ENCODE measurements at places on chromosomes 6 and 20. TPM values are rescaled to one million over a fixed set of nuclear protein-coding genes. Genes with fewer than 3 reads are reported as not detected.

Gene LY6G6C
- 2.4 TPM for polyA plus RNA-seq

Gene QKI
- polyA plus RNA-seq: 82.8 TPM

Gene SNAI1
- not detected for polyA plus RNA-seq

Gene TINAG
- not detected for polyA plus RNA-seq

Gene C20orf202
- polyA plus RNA-seq: not detected

Gene PLAGL2
- polyA plus RNA-seq: 4.2 TPM

Gene TFEB
- 3.0 TPM for polyA plus RNA-seq

Gene CCN6
- 0.90 TPM for polyA plus RNA-seq

Gene GPLD1
- polyA plus RNA-seq: 0.01 TPM

Gene ZNF831
- polyA plus RNA-seq: not detected

DNA sequence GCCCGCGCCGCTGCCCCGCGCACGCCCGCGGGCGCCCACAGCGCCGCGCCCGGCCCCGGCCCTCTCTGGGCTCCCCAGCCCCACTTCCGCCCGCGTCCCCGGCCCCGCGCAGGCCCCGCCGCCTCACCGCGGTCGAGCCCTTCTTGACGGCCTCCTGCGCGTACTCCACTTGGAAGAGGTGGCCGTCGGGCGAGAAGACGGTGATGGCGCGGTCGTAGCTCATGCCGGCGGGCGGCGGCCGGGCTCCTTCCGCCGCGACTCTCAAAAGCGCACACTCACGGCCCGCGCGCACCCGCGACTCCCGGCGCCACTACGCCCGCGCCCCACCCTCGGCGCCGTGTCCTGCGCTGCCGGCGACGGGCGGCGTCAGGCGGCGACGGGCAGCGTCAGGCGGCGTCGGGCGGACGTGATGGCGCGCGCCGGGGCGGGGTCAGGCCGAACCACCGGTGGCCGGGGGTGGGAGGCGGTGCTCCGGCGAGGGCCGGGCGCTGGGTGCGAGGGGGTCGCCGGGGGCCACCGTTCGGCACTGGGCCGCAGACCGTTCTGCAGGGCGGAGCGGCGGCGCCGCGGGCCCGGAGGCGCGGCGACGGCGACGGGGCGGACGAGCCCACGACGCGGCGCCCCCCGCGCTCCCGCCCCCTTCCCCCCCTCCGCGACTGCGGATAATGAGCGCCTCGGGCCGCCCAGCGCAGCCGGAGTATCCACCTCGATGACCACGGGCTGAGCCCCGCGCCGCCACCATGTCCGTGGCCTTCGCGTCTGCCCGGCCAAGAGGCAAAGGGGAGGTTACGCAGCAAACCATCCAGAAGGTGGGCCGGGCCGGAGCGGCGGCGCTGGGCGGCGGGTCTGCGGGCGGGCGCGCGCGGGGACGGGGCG, at the start of the genes PSMA7 and SS18L1:
Gene PSMA7, minus strand, starts transcription at position 314 of the 876 bp plus-strand sequence. Its CDS starts 91 bp downstream, at position 223.
Gene SS18L1, plus strand, starts transcription at position 689 of the 876 bp plus-strand sequence. Its CDS starts 52 bp downstream, at position 741.
- DNase-seq: no peak
- H3K27me3 ChIP-seq: no peaks in the 10 kb centered on the region
- H3K36me3 ChIP-seq: peaks cover 30% of the 10 kb centered on the region
- peak within 1 kb of the TSS; percentile 91 for H3K4me3 ChIP-seq
- peaks cover 20% of the 10 kb centered on the region for H3K4me1 ChIP-seq

GRCh38 chr20:1810572-1810925, 84.7 kb upstream of the SIRPA start:
- H3K4me3 ChIP-seq: no peak overlapping the region
- peak overlapping the region; percentile 92 for H3K27ac ChIP-seq
- no peaks in the 10 kb centered on the region for H3K36me3 ChIP-seq
- no peaks in the 10 kb centered on the region for H3K27me3 ChIP-seq
- H3K4me1 ChIP-seq: peaks cover 77% of the 10 kb centered on the region
- DNase-seq: no peak

DNA sequence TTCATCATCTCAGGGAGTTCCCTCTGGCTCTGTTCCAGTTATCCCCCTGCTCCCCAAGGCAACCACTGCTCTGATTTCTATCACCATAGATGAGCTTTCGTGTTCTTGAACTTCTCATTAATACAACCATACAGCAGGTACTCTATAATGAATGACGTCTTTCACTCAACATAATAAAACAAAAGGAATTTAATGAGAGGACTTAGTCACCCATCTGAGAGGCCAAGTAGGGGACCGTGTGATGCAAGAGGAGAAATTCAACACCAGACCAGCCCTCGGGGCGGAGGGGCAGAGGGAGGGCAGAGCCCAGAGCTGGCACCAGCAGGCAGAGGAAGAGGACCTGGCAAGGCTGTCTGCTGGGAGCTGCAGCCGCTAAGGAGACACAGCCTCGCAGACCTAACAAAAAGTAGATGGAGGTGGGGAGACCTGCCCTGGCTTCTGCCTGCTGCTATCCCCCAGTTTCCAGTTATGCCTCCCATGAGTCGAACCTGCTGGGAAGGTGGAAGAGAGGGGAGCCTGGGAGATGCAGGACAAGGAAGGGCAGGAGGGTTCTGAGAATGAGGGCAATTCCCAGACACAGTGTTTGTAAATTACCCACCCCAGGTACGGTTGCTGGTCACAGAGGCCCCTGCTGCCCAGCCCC, 13.8 kb downstream of the CCN5 start:
- no peak overlapping the region for H3K4me3 ChIP-seq
- H3K27ac ChIP-seq: peak overlapping the region; percentile 30
- H3K36me3 ChIP-seq: no peaks in the 10 kb centered on the region
- peak; percentile 72 for DNase-seq
- H3K4me1 ChIP-seq: peaks cover 35% of the 10 kb centered on the region

DNA sequence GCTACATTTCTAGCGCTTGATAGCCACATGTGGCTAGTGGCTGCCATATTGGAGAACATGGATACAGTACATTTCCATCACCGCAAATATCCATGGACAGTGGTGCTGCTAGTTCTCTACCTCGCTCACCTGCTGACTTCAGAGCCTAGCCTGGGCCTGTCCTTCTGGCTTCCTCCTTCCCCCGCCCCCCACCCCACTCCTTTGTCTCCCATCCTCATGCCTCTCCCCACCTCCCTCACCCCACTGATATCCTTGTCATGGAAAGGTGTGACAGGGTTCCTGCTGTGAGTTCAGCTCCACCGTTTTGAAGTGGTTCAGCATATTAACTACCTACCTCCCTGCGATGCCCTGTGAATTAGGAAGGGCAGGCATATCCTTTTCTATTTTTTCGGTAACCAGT, 14.2 kb downstream of the NKX2-2 start:
- H3K4me3 ChIP-seq: no peak overlapping the region
- H3K36me3 ChIP-seq: no peaks in the 10 kb centered on the region
- no peak for DNase-seq
- H3K27me3 ChIP-seq: peaks cover 5% of the 10 kb centered on the region
- no peak overlapping the region for H3K27ac ChIP-seq

DNA sequence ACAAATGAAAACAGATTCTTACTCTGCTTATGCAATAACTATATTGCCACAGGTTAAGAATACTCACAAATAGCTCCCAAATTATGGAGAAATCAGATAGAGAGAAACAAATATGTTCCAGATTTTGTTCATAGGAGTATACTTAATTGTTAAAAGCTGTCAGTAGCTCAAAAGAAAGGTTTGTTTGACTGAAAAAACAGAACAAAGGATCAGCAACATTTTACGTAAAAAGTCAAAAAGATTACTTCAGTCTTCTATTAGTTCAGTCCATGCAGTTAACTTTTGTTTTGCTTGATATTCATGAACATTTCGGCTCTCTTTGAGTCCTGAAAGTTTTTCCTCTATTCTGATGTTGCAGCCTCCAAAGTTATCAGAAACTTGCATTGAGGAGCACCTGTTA, 13.4 kb upstream of the NANP start:
- no peak overlapping the region for H3K27ac ChIP-seq
- no peak overlapping the region for H3K4me3 ChIP-seq
- H3K4me1 ChIP-seq: peaks cover 14% of the 10 kb centered on the region
- H3K36me3 ChIP-seq: no peaks in the 10 kb centered on the region

DNA sequence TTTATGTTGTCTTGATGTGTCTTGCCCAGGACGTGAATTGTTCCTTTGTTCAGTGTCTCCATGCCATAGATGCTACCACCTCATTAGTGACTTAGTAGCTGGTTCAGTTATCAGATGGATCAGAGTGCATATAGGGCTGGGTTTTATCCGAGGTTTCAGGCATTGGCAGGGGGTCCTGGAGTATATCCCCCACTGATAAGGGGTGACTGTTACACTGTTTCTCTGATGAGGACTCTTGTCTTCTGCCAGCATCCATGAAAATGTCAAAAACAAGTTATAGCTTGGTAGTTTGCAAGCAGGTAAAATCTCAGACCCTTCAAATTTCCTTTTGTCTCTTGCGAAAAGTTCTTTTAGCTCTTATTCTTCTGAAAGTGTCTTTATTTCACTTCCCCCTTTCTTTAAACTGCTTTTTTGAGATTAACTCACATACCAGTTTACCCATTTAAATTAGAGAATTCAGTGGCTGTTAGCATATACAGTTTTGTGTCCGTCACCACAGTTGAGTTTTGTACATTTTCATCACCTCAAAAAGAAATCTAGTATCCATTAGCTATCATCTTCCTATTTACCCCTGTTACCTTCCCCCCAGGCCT, 109.2 kb downstream of the CDYL start:
- H3K27ac ChIP-seq: no peak overlapping the region
- H3K36me3 ChIP-seq: no peaks in the 10 kb centered on the region
- no peak for DNase-seq

- peak overlapping the region; percentile 27 for H3K27ac ChIP-seq
- H3K4me3 ChIP-seq: no peak overlapping the region
- no peaks in the 10 kb centered on the region for H3K36me3 ChIP-seq
- peak; percentile 84 for DNase-seq
- peaks cover 15% of the 10 kb centered on the region for H3K4me1 ChIP-seq
- H3K27me3 ChIP-seq: no peaks in the 10 kb centered on the region
Observed at GRCh38 chr20:45088247-45088646, 12.7 kb downstream of the KCNS1 start.

GRCh38 chr6:42783876-42784642, 2.2 kb downstream of the BICRAL start:
- no peak for DNase-seq
- H3K27ac ChIP-seq: peak overlapping the region; percentile 95
- peak overlapping the region; percentile 85 for H3K4me3 ChIP-seq

GRCh38 chr20:43949741-43950618, 35.3 kb downstream of the TOX2 start:
- H3K4me1 ChIP-seq: peaks cover 20% of the 10 kb centered on the region
- H3K27me3 ChIP-seq: peaks cover 8% of the 10 kb centered on the region
- no peak overlapping the region for H3K27ac ChIP-seq
- no peak overlapping the region for H3K4me3 ChIP-seq
- no peak for DNase-seq

DNA sequence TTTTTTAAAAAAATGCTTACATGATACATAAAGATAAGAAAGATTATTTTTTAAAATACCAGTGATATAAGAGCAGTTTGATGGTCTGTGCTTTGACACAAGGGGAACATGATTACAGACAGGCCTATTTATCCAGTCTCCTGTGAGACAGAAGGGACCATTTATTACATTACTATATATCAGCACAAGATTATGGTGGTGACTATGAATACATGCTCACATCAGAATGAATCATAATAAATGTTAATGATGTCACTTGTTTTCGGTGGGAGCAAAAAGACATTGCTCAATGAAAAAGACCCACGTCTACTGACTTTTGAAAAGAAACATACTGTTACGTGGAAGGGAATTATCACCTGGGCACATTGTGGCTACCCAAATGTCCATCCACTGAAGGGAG, 455.1 kb downstream of the CDC5L start:
- no peak overlapping the region for H3K27ac ChIP-seq
- H3K36me3 ChIP-seq: no peaks in the 10 kb centered on the region
- H3K4me1 ChIP-seq: no peaks in the 10 kb centered on the region
- no peaks in the 10 kb centered on the region for H3K27me3 ChIP-seq
- H3K4me3 ChIP-seq: no peak overlapping the region
- no peak for DNase-seq

DNA sequence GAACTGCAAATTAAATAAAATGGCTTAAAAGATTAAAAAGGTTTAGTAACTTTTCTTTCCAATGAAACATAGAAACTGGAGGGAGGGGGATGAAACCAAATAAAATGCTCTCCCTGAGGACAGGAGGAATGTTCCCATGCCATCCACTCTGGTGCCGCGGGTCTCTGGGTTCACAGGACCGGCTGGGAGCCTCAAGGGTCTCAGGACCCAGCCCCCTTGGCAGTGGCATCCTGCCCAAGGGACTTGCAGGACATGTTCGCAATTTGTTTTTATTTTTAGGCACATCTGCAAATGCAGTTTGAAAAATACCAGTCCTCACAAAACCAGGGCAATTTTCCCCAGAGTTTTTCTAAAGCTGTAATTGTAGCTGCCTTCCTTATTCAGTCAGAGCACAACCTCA, 7.5 kb downstream of the BEND3 start:
- H3K27me3 ChIP-seq: no peaks in the 10 kb centered on the region
- H3K4me3 ChIP-seq: no peak overlapping the region
- H3K36me3 ChIP-seq: no peaks in the 10 kb centered on the region
- DNase-seq: no peak
- no peaks in the 10 kb centered on the region for H3K4me1 ChIP-seq

- no peaks in the 10 kb centered on the region for H3K27me3 ChIP-seq
- H3K36me3 ChIP-seq: peaks cover 3% of the 10 kb centered on the region
Observed at GRCh38 chr6:32664827-32665362, 1.6 kb downstream of the HLA-DQB1 start.

DNA sequence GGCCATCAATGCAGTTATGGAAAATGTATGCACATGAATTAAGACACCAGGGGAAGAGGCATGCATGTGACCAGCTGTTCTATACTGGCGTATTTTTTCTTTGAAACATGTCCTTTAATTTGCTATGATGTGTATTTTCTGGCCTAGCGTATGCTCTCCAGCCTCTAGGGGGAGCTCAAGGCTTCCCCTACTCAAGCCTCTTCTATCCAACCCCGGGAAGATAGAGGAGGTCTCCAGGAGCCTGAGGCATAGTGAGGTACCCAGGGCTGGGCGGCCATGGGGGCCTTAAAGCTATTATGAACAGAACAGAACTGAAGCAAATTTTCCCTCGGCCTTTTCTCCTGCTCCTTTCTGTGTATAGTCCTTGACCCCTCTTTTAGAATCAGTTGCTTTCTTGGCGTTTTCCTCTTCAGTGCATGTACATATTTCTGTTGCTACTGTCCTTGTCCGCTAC, 528.9 kb downstream of the MAFB start:
- no peak overlapping the region for H3K27ac ChIP-seq
- no peaks in the 10 kb centered on the region for H3K36me3 ChIP-seq
- DNase-seq: peak; percentile 2
- H3K27me3 ChIP-seq: no peaks in the 10 kb centered on the region

- no peaks in the 10 kb centered on the region for H3K36me3 ChIP-seq
- no peaks in the 10 kb centered on the region for H3K4me1 ChIP-seq
- H3K27me3 ChIP-seq: no peaks in the 10 kb centered on the region
- no peak overlapping the region for H3K4me3 ChIP-seq
- no peak overlapping the region for H3K27ac ChIP-seq
Observed at GRCh38 chr6:168333491-168333890, 13.9 kb upstream of the DACT2 start.

DNA sequence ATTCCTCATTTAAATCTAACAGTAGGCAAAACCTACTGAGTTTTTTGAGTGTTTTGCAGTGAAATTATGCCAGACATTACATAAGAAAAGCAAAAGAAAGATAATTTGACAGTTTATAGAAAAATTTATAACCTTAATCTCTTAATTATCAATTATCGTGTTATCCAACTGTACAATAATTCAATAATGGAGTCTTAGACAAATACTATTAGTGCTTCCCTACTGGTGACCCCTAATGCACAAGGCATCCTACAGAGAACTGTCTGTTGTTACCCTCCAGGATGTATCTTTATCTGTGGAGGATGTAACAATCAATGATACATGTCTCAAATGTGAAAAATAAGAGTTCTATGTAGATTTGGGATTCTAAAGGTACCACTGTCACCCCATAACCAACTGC, 1687.6 kb downstream of the GRIK2 start:
- no peaks in the 10 kb centered on the region for H3K27me3 ChIP-seq
- DNase-seq: no peak
- H3K27ac ChIP-seq: no peak overlapping the region
- H3K4me1 ChIP-seq: no peaks in the 10 kb centered on the region
